ENCODE measurements at places on chromosomes 12 and 14. TPM values are rescaled to one million over a fixed set of nuclear protein-coding genes. Genes with fewer than 3 reads are reported as not detected.

Gene BIN2
- not detected for total RNA-seq

Gene BLTP3B
- 12.0 TPM for total RNA-seq

Gene DHH
- total RNA-seq = 3.5 TPM

Gene CLEC4A
- total RNA-seq = not detected

Gene CLEC2B
- 64.1 TPM for total RNA-seq

Gene POLE2
- total RNA-seq = 19.9 TPM

Gene HPD
- total RNA-seq = not detected

Gene SAMD15
- total RNA-seq = 0.64 TPM

Gene TRPV4
- 3.4 TPM for total RNA-seq

Gene SLC41A2
- total RNA-seq = 16.6 TPM

Gene WNT1
- total RNA-seq = not detected

Gene IL31
- not detected for total RNA-seq

Gene RPAP3
- total RNA-seq = 18.0 TPM

Gene EIF2S3B
- total RNA-seq = 0.67 TPM

Gene ACVR1B
- 5.2 TPM for total RNA-seq

Gene TTC8
- 10.9 TPM for total RNA-seq

Gene LAG3
- not detected for total RNA-seq

Gene GALNT9
- 2.1 TPM for total RNA-seq

Gene PRKCH
- 107 TPM for total RNA-seq

Gene CEBPE
- total RNA-seq = not detected

Gene POTEM
- total RNA-seq = not detected

Gene RNASE7
- not detected for total RNA-seq

Gene CD163L1
- 1.7 TPM for total RNA-seq

Gene LIN7A
- total RNA-seq = 0.07 TPM

Gene ERP27
- 0.73 TPM for total RNA-seq

Gene CPNE6
- total RNA-seq = not detected

Gene RILPL2
- 4.4 TPM for total RNA-seq

Gene PRB2
- total RNA-seq = not detected

Gene MIPOL1
- 3.6 TPM for total RNA-seq

Gene PTMS
- total RNA-seq = 164 TPM

Gene KRT78
- not detected for total RNA-seq

Gene GPRC5D
- not detected for total RNA-seq

Gene OAS1
- 46.4 TPM for total RNA-seq

Gene GCH1
- total RNA-seq = 12.8 TPM

Gene GRIN2B
- total RNA-seq = not detected

Gene TMEM63C
- total RNA-seq = not detected

Gene FBLN5
- total RNA-seq = 0.15 TPM

Gene HOXC6
- not detected for total RNA-seq

Gene MYF6
- total RNA-seq = not detected

Gene CLEC7A
- not detected for total RNA-seq

Gene GUCY2C
- total RNA-seq = not detected

Gene INSM2
- total RNA-seq = not detected

Gene IFNG
- not detected for total RNA-seq

Gene SIX1
- 0.30 TPM for total RNA-seq

Gene KRT82
- total RNA-seq = not detected

Gene LLPH
- 18.6 TPM for total RNA-seq

Gene OR11H6
- total RNA-seq = not detected

Gene AKAP3
- total RNA-seq = 1.3 TPM

Gene MYBPC1
- not detected for total RNA-seq

All from mammary microvascular endothelial cell (primary cell).